ENCODE measurements at places on chromosomes 1 and 21.

DNA sequence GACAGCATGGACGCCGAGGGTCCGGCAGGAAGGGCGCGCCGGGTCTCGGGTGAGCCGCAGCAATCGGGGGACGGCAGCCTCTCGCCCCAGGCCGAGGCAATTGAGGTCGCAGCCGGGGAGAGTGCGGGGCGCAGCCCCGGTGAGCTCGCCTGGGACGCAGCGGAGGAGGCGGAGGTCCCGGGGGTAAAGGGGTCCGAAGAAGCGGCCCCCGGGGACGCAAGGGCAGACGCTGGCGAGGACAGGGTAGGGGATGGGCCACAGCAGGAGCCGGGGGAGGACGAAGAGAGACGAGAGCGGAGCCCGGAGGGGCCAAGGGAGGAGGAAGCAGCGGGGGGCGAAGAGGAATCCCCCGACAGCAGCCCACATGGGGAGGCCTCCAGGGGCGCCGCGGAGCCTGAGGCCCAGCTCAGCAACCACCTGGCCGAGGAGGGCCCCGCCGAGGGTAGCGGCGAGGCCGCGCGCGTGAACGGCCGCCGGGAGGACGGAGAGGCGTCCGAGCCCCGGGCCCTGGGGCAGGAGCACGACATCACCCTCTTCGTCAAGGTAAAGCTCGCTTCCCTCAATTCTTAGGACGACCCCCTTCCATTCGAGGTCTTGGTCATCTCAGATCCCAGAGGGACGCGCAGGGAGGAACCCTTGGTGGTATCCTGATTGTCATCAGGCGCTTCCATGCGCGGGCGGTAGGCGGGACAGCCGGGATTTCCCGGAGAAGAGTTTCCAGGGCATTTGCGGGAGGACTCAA is 1.6 kb downstream of the CLIC6 start:
- DNase-seq: no peak

GRCh38 chr1:14653461-14653960 is 55.0 kb downstream of the KAZN start:
- no peak for DNase-seq

DNA sequence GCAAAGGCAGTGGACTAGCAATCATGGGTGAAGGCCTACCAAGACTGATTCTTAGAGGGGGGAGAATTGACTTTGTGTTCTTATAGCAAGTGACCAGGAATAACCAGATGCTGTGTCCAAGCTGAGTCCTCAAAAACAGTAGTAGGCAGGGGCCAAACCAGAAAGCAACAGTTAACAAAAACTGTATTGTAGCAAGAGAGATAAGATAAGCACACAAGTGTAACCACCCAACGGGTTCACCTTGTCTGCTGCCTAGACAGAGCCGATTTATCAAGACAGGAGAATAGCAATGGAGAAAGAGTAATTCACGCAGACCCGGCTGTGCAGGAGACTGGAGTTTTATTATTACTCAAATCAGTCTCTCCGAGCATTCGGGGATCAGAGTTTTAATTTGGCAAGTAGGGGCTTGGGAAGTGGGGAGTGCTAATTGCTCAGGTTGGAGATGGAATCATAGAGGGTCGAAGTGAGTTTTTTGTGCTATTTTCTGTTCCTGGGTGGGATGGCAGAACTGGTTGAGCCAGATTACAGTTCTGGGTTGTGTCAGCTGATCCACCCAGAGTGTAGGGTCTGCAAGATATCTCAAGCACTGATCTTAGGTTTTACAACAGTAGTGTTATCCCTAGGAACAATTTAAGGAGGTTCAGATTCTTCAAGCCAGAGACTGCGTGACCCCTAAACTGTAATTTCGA is 8.3 kb upstream of the CSRP1 start:
- DNase-seq: no peak

GRCh38 chr1:115433483-115433882 is 95.4 kb upstream of the NGF start:
- DNase-seq: no peak

- no peak for DNase-seq
These were observed 60.6 kb downstream of the SDCCAG8 start for GRCh38 chr1:243316366-243316989.

GRCh38 chr1:220979371-220979770 is 100.1 kb downstream of the HLX start:
- DNase-seq: no peak

DNA sequence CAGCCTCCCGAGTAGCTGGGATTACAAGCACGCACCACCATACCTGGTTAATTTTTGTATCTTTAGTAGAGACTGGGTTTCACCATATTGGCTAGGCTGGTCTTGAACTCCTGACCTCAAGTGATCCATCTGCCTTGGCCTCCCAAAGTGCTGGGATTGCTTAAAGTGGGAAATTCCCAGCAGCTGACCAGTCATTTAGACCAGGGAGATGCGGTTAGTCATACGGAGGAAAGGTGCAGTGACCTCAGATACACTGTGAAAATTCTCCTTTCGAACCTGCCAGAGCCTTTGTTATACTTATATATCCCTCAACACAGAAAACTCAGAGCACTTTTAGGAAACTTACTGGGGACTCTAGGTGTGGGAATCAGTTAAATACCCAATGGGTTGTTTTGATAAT is 39.6 kb downstream of the MAP10 start:
- DNase-seq: no peak

DNA sequence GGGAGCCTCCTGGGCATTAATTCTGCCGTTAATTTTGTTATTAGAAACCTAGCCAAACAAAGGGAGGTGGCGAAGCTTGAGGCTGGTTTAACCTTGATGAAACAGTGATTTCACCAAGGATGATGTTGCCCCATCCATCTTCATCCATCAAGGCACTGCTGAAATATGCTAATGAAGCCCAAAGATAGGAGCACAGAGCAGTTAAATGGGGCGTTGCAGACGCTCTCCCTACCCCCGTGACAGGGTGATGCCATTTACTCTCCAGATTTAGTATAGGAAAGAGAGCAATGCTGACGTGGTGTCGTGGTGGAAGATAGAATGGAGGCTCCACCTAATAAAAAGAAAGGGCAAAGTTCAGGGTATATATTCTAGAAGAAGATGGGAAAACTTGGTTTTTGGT is 84.0 kb downstream of the PBX1 start:
- no peak for DNase-seq

- no peak for DNase-seq
These were observed 313.4 kb upstream of the FMN2 start for GRCh38 chr1:239778208-239778813.

- no peak for DNase-seq
These were observed 11.2 kb upstream of the PAX7 start for GRCh38 chr1:18619467-18619835.

DNA sequence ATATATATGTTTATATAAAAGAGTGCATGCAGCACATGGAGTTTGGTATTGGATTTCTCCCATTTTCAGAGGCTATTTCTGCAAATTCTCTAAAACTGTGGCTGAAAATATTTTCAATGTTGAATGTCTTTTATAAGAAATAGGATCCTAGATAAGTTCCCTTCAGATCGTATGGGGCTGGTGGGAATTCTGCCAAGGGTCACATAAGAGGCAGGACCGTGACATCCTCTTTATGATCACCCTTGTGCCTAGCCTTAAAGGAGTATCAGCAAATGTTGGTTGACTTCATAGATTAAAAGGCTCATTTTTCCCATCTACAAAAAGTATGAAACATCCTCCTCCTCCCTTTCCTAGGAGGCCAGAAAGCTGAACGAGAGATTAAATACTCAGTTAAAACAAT is 1.3 kb upstream of the IFNAR2 start:
- no peak for DNase-seq

- DNase-seq: no peak
These were observed 21.5 kb upstream of the LEFTY2 start for GRCh38 chr1:225962440-225962975.

DNA sequence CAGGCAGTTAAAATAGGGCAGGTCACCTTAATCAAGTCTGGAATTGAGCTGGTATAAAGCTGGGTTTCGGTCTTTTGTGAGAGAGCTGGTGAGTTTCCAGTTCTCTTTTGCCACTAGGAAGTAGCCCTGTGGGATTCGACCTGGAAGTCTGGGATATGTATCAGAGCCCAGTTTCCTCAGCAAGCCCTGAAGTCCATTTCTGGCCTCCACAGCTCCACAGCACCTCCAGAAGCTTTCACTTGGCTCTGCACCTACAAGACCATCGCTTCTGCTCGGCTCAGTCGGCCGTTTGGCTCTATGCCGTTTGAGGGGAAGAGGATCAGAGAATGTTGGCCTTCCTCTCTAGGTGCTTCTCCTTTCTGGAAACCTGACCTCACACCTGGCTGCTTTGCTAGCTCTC is 148.0 kb downstream of the GALNT2 start:
- no peak for DNase-seq

GRCh38 chr1:218462116-218462515 is 117.0 kb downstream of the TGFB2 start:
- no peak for DNase-seq

GRCh38 chr1:14082331-14082730 is 382.3 kb downstream of the PRDM2 start:
- DNase-seq: no peak

GRCh38 chr1:29180497-29181412 is 945 bp downstream of the SRSF4 start:
- no peak for DNase-seq

- no peak for DNase-seq
These were observed 132.5 kb downstream of the ZMYM4 start for GRCh38 chr1:35401049-35401448.

GRCh38 chr1:24043345-24044032 is 63.4 kb upstream of the SRSF10 start:
- peak; percentile 55 for DNase-seq

- no peak for DNase-seq
These were observed 27.5 kb downstream of the COA7 start for GRCh38 chr1:52670604-52671003.

- no peak for DNase-seq
These were observed 922.4 kb upstream of the ADGRL2 start for GRCh38 chr1:80878343-80878742.

All from NCI-H2171 (cell line).